Muscle of leg (tissue), 16 donors: ENCODE measurements at places on chromosomes 4 and X. TPM values are rescaled to one million over a fixed set of nuclear protein-coding genes. Genes with fewer than 3 reads are reported as not detected.

The SLIT2 gene
- total RNA-seq = 10.7 TPM

The AFP gene
- total RNA-seq = 1.2 TPM

The GYPE gene
- 1.2 TPM for total RNA-seq

The TRIM2 gene
- total RNA-seq = 29.8 TPM

The KLB gene
- under 0.01 TPM for total RNA-seq

The WDR44 gene
- total RNA-seq = 51.5 TPM

The SMIM43 gene
- total RNA-seq = 0.66 TPM

The RAB39B gene
- 0.40 TPM for total RNA-seq

The FHDC1 gene
- total RNA-seq = 3.6 TPM
